ENCODE measurements at places on chromosomes 7 and 10.

DNA sequence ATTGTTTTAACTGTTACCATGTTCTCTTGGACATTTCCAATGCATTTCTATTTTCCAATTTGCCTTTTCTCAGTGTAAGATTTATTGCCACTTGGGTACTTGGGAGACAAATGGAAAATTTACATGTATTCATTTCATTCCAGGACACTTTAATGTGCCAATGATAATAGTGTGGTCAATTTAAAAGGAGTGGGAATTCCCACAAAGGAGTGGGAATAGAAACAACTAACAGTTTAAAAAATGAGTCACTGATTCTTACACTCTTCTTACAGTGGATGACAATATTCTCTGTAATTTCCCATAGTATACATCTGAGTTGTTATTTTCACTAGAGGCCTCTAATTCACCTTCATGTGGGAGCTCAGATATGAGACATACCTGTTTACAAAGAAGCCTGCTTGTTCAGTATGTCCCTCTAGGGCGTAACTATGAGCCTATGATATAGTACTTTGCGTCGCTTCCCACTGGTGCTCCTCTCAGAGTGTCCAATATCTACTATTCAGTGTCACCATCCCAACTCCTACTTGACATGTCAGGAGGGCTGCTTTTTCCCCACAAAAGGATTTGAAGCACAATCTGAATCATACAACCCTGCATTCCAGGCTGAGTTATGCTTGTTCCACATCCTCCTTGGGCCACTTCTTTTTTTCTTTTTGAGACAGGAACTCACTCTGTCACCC, 301.3 kb downstream of the PHTF2 start:
- no peak for DNase-seq

- peak; percentile 31 for DNase-seq
These were observed 26.9 kb upstream of the TRIM56 start for GRCh38 chr7:101058355-101058754.

GRCh38 chr10:3464760-3465405, 292.3 kb upstream of the PITRM1 start:
- DNase-seq, result no peak

DNA sequence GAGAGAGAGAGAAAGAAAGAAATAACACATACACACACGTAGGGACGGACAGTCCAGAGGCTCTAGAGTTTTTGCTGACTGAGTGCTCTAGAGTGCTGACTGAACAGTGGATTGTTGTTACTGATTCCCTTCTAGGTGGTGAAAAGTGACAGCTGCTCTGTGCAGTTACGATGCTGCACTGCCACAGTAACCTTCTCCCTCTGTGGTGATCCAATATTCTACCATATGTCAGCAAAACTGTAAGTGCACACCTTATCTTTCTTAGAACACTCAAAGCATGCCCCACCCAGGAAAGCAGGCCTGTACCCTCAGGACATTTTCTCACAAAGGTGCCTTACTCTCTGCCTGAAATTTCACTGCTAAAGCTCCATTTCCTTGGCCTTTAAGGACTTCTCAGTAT, 1023.5 kb downstream of the TYW1 start:
- no peak for DNase-seq

GRCh38 chr10:123043409-123043925, 34.7 kb downstream of the ACADSB start:
- peak; percentile 26 for DNase-seq

GRCh38 chr10:93062514-93063143, 2.0 kb downstream of the CYP26C1 start:
- DNase-seq, result no peak

- no peak for DNase-seq
These were observed 703.2 kb downstream of the XPNPEP1 start for GRCh38 chr10:109219935-109220605.

DNA sequence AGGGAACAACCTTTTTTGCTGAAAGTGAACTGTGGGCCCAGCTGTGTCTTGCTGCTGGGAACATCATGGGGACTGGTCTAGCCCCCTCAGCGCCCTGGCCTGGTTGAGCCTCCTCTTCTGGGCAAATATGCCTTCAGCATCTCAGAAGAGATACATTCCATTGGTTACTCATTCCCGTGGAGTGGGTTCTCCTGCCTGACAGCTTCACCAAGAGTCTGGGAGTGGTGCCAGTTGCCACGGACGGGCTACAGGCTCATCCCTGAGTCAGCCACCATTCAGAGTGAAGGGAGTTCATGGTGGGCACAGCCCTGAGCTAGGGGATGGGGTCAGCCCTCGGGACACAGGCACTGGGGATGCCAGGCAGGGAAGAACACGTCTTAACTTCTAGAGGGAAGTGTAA, 81.9 kb downstream of the RAMP3 start:
- DNase-seq, result no peak

DNA sequence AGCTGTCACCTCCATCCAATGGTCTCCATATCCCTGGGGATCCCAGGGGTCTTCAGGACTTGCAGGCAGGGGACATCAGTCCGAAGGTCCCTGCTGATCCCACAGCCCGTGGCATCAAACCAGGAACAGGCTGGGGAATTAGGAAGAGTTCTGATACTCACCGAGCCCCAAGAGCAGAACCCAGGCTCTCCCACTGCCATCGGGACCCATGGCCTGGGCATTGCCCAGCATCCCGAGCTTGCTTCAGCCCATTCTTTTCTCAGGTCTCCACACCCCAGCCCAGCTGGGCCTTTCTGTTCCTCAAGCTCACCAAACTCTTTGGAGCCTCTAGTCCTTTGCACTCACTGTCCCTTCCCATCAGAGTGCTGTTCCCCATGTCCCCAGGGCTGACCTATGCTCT, 280.9 kb downstream of the GRID1 start:
- no peak for DNase-seq

DNA sequence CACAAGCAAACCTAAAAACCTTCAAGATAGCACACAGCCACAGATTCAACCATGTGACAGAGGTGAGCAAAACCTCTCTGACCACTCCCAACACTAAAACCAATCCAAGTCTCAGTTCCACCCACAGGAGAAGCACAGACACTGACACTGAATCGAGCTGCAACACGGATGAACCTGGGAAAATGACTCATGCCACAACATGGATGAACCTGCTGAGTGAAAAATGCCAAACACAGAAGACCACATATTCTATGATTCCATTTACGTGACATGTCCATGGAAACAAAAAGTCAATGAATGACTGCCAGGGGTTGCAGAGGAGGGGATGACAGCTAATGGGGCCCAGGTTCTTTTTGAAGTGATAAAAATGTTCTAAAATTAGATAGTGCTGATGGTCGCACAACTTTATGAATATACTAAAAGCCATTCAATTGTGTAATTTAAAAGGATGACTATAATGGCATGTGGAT, 22.0 kb downstream of the CYTH3 start:
- DNase-seq, result no peak

DNA sequence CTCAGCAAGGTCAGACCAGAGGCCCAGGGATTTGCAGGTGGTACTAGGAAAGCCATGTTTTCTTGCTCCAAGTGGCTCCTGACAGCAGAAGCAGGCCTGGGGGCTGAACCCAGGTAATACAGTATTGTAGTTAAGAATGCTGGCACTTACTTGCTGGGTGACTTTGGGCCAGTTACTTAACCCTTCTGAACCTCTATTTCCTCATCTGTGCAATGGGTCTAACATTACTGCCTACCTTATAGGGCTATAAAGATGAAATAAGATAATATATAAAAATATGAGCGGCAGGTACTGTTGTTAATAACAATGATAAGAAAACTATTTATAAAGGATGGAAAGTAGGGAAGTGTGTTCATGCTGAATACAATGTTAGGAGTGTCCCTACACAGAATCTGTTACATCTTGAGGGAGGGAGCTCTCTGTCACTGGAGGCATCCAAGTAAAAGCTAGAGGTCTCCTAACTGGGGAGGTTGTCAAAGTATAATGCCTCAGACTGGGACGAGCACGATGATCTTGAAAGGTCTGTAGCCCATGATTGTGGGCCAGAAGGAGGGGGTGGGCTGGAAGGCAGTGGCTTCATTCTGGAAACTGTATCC, 26.9 kb downstream of the ADAMTS14 start:
- DNase-seq, result no peak

- DNase-seq, result no peak
These were observed 993.4 kb downstream of the TYW1 start for GRCh38 chr7:67990003-67990402.

DNA sequence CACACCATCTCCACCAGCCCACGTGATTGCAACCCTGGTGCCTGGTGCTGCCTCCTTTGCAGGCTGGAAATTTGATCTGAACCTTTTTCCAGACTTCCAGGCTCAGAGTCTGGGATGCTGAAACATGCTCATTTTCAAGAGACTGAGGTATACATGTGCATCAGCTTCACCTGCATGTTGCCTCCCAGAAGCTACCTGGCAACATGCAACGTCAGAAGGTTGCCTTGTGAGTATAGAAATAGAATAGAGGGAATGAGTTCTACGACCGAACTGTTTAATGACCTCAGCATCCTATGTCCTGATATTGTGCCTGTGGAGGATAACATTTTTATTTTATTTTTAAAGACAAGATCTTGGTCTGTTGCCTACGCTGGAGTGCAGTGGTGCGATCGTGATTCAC, 1.9 kb upstream of the ZNF212 start:
- no peak for DNase-seq

- DNase-seq, result no peak
These were observed 41.5 kb upstream of the EBLN1 start for GRCh38 chr10:22259280-22259679.

GRCh38 chr7:99102809-99103690, 40.9 kb downstream of the SMURF1 start:
- DNase-seq, result no peak

GRCh38 chr7:65453341-65454030, 79.8 kb downstream of the ZNF92 start:
- no peak for DNase-seq

- no peak for DNase-seq
These were observed 66.3 kb upstream of the FRMD4A start for GRCh38 chr10:14397066-14397465.

DNA sequence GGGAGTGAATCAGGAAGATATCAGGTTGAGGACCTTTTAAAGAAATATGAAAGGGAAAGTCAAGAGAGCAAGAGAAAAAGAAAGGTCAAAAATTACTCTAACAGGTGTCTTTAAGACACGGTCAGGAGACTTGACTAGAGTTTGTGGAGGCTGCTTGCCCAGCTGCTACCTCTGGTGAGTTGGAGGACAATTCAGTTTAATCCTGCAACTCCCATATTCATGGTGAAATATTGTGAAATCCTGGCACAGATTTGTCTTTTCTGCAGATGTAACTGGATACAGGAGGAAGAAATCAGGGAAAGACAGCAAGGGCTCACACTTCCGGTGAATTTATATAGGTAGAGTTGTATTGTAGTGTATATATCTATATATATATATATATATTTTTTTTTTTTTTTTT, 93.5 kb downstream of the AKAP9 start:
- no peak for DNase-seq

- DNase-seq, result peak; percentile 39
These were observed 570 bp upstream of the PRTFDC1 start for GRCh38 chr10:24952707-24953645.

DNA sequence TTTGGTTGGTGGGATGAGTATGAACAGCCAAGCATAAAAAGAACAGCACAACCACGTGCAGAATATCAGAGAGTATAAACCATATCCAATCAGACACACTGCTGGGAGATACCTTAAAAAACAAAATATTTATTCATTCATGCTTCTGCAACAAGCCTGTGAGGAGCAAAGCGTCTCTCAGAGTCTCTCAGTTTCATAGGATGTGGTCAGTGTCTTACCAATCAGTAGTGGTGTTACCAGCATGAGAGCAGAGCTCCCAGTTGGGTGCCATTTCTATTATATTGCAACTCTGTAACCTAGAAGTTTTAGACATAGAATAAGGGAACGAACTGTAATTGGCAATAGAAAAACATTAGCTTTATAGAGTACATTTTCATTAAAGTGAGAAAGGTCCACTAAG, 445.9 kb upstream of the LRRN3 start:
- DNase-seq, result no peak

DNA sequence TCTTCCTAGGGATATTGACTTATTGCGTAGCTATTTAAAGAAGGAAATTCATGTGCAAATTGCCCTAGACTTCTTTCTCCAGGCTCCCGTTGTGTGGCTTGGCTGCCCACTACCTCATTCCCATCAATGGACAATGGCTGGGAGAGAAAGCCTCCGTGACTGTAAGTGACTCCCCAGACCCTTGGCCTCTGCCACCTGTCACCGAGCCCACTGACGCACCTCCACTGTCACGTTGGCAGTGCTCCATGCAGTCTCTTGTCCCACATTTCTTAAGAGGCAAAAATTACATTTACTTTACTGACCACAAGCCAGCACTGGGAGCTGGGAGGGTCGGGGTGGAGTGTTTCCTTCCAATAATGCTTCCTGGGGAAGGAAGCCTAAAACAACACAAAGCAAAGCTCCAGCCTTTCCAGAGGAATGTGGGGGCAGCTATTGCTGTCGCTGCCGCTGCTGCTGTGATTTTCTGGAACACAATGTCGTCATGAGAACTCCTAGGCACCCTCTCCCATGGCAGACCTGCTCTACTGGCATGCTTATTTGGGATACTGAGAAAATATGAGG, 89.7 kb upstream of the STEAP1B start:
- DNase-seq, result no peak
